GM13977 (cell line): ENCODE measurements at places on chromosomes 1 and 21.

DNA sequence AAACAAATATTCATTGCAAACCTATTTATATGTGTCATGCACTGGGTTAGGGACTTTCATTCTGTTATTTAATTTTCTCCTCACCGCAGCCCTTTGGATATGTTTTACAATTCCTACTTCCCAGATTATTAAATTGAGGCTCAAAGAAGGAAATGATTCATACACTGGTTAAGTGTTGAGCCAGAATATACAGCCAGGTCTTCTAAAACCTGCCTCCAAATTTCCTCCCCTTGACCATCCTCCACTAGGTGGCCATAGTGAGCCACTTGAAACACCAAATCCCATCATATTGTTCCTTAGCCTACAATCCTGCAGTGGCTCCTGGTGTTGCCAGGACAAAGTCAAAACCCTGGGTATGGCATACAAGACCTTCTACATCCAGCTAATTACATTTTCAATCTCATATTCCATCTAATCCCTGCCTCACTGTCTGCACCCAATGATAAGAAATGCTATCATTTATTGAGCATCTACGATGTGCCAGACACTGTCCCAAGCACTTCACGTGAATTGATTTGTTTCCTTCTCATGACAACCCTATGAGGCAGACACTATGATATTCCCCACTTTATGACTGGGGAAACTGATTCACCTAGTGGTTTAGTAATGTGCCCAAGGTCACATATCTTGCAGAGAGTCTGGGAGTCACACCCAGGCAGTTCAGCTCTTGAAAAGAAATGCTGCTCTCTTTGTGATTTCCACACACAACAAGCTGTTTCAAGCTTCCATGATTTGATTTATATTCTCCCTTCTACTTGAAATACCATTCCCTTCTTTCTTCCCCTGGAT, 23.6 kb upstream of the KIRREL1 start:
- no peak for DNase-seq

- DNase-seq = no peak
These were observed 87.7 kb upstream of the LYPLAL1 start for GRCh38 chr1:219085988-219086387.

DNA sequence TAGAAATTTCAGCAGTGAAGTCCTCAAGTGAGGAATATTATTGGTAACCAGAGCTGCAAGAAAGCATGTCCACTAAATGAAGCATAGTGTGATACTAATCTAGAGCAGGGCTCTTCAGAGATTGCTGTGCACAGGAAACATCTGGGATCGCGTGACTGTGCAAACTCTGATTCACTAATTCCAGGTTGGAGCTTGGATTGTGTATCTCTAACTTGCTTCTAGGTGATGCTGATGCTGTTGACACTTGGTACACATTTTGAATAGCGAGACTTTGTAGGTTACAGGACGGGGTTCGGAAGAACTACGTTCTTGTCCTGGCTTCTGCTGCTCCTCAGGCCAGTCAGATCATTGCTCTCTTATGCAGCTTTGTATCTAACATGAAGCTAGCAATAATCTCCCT, 66.5 kb downstream of the PRRX1 start:
- DNase-seq = no peak

GRCh38 chr1:81682490-81682889, 118.2 kb upstream of the ADGRL2 start:
- DNase-seq = no peak

GRCh38 chr1:75014250-75014649, 119.9 kb upstream of the LHX8 start:
- no peak for DNase-seq

GRCh38 chr1:55195521-55196233, 19.5 kb downstream of the USP24 start:
- DNase-seq = no peak

- DNase-seq = no peak
These were observed 22.0 kb upstream of the BATF3 start for GRCh38 chr1:212721388-212722247.

DNA sequence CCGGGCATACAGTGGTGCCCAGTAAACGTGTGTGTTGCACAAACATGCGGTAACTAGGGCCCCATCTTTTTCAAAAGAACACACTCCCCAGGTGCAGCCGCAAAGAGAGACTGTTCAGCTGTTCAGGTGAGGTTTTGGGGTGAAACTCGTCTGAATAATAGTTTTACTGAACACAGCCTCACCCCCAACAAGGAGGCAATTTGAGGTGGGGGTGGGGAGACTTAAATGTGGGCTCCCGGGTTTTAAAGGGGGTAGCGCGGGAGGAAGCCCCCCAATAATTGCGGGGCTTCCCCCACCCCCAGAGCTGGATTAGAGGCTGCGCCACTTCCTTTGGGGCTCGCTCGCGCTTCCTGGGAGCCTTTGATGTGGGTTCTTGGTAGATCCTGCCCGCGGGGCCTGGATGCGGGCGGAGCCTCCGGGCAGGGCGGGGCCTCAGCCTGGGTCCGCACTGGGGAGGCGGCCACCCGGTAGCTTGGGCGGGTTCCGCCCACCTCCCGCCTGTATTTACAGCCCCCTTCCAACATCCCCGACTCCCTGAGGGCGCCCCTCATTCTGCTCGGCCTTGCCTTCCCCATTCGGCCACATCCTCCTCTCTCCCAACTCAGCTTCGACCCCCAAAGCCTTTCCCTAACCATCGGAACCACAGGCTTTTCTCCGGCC, 6.4 kb upstream of the EPHA2 start:
- DNase-seq = no peak

- peak; percentile 78 for DNase-seq
These were observed at the start of gene BTBD19 for GRCh38 chr1:44808063-44808937. BTBD19 (plus strand) TSS chr1:44808523; CDS start chr1:44808821, 298 bp downstream.

- DNase-seq = peak; percentile 8
These were observed 3.9 kb upstream of the SFN start for GRCh38 chr1:26858891-26859640.

DNA sequence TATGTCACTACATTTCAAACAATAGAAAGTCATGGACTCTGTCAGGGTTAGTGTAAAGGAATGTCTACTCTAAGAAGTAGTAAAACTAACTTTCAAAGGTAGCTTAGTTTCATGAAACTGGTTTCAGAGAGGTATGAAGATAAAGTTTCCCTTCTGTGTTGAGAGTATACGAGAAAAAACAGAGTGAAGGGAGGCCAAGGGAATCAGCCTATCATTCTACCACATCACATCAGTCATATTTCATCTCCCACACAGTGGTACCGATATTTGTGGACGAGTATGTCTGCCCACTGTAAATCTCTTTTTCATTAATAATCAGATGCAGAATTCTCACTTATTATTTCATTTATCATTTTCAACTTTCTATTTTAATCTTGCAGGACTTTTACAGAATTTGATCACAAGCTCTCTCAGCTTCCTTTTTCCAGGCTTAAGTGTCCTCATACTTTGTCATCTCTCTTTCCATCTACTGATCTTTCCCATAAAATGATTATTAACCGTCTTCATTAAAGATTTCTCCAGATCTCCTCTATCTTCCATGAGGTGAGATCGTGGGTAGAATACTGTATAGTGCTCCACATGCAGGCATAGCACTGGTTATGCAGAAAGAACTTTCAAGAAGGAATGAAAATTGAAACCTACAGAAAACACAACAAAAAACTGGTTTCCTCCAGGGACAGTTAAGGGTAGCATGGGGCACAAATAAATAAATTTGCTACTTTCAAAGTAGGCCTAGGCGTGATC, 11.5 kb upstream of the IFI16 start:
- DNase-seq = no peak

DNA sequence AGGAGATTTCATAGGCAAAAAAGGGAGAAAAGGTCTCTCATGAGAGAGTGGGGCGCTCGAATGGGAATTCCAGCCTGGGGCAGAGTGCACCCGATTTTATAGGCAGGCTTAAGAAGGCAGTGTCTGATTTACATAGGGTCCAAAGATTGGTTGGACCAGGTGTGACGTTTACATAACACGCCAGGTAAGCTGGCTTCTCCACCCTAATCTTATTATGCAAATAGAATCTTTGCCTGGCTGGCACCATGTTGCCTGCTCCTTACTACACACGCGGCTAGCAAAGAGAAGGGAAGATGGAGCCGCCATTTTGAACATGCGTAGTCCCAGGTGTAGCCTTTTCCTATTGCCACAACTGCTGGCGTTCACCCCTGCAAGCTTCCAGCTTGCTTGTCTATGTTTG, 103.7 kb downstream of the SLC16A1 start:
- no peak for DNase-seq

DNA sequence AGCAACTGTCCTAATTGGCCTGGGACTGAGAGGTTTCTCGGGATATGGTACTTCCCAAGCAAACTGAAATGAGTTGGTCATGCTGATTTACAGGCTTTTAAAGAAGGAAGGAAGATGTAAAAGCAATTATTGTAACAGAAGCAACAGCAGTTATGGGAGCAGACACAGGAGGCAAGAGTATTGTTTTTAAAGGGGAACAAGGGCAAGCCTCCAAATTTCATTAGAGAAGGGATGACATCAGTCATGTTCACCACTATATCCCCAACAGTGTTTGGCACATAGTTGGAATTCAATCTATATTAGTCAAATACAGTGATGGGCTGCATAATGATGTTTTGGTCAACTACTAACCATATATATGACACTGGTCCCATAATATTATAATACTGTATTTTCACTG, 46.0 kb upstream of the JUN start:
- no peak for DNase-seq

- no peak for DNase-seq
These were observed 236.2 kb upstream of the NRIP1 start for GRCh38 chr21:15301014-15301413.

DNA sequence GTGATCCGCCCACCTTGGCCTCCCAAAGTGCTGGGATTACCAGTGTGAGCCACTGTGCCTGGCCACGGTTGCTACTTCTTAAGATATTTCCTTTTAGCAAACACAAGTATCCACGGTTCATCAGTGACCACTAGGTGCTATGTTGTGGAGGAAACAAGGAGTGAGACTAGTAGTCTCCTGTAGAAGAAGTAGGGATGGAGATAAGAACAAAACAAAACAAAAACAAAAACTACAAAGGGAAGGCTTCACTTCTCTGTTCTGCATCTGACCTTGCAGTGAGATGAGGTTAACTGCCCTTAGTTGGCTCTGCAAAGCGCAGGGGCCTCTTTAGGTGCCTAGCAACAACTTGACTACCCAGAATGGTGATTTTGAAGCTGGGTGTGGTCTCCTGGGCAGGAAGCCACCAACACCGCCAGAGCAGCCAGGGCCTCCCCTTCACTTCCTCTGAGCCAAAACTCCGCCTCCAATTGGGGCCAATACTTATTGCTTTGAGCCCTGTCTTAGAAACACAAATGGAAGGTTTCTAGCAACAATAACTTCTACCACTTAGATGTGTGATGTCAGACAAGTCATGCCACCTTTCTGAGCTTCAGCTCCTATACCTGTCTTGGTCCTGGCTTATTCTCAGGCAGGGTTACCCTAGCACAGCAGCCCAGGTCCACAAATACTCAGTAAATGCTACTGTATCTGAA, 12.8 kb upstream of the CDC42 start:
- DNase-seq = peak; percentile 81

- peak; percentile 92 for DNase-seq
These were observed at the start of gene FAAP20 for GRCh38 chr1:2194319-2194897. FAAP20 (minus strand) TSS chr1:2194772; CDS start chr1:2194749, 23 bp downstream.

- DNase-seq = no peak
These were observed 276.8 kb upstream of the GREM2 start for GRCh38 chr1:240888787-240889048.

GRCh38 chr21:46628868-46629267, 6.6 kb upstream of the PRMT2 start:
- no peak for DNase-seq

DNA sequence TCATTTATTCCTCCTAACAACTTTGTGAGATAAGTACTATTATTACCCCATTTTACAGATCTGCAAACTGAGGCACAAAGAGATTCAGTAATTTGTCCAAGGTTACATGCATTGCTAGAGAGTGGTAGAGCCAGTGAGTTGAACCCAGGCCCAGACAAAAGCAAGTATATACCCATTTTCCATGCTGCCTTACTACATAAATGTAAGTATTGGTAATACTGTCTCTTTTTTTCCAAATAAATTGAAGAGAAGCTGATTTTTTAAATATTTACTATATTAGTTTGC, 33.8 kb upstream of the IRF2BP2 start:
- DNase-seq = no peak

- peak; percentile 99 for DNase-seq
These were observed 15.3 kb downstream of the RNU1-1 start for GRCh38 chr1:16498573-16499413.

- DNase-seq = no peak
These were observed 12.1 kb downstream of the ADARB1 start for GRCh38 chr21:45086337-45086958.

DNA sequence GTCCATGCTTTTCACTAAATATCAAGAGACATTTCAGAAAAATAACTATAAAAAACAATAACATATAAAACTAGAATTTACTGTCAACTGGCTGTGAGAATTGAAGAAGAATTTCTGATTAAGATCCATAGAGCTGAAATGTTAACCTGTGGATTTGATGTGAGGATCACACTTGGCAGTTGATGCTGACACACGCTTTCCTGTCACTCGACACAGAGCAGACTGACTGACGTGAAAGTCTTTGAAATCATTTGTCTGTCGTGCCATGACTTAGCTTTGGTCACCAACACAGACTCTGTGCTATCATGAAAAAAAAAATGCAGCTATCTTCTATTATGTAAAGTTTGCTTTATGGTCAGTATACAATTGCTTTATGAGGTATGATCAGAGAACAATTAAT, 706.0 kb upstream of the ZP4 start:
- DNase-seq = no peak

DNA sequence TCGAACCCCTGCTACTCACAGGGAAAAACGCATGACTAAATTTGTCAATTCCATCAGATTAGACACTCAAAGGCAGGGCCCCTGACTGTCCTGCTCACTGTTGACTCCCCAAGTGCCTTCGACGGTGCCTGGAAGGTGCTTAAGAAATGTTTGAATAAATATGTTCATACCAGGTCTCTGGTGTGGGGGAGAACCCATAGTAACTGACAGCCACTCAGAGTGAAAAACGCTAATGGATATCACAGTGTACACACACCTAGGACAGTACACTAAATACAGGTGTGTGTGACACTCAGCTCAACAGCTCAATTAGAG, 39.7 kb upstream of the WASF2 start:
- no peak for DNase-seq

- no peak for DNase-seq
These were observed 42.3 kb downstream of the RUNX1 start for GRCh38 chr21:35006771-35007170.

GRCh38 chr1:185541871-185542301, 192.3 kb upstream of the HMCN1 start:
- no peak for DNase-seq

GRCh38 chr1:117879284-117879683, 50.1 kb downstream of the GDAP2 start:
- no peak for DNase-seq

- DNase-seq = no peak
These were observed 138.1 kb downstream of the NR5A2 start for GRCh38 chr1:200165493-200166220.

DNA sequence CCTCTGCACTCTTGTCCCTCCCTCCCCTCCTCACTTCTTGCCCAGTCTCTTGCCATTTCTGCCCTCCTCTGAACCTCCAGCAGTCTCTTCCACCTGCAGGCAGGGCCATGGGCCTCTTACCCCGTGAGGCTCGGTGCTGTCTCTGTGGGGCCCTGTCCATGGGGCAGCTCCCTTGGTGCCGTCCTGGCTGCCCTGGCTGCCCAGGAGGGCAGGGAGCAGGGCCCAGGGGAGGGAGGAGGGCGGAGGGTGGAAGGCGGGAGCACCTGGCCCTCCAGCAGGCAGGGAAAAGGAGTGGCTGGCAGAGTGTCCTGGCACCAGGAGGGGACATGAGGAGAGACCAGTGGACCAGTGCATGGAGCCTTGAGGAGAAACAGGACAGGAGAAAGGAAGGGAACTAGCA, at the start of gene RORC:
Gene RORC (minus strand): TSS at position 198 of the 400 bp plus-strand sequence. CDS start 38 bp downstream, at position 160.
- no peak for DNase-seq

GRCh38 chr1:239892602-239893001, 199.1 kb upstream of the FMN2 start:
- DNase-seq = no peak
